Testis (tissue), 5 donors: ENCODE measurements at places on chromosomes 2 and 18. TPM values are rescaled to one million over a fixed set of nuclear protein-coding genes. Genes with fewer than 3 reads are reported as not detected.

DNA sequence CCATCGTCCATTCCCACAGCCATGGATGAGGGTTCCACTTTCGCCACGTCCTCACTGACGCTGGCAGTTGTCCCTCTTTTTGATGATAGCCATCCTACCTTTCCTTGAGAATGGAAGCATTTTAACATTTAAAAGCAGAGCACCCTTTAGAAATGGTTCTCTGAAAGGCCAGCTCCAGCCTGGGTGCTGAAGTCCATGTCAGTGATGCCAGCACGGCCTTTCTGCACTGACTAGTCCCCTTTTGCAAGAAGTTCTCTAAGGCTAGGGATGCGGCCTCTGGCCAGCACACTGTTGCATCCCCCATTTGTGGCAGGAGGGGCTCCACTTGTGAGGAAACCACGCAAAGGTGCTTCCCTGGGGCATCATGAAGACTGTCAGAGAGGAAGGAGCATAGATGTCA lies 203.5 kb downstream of the MGAT5 start:
- H3K4me1 ChIP-seq: no peaks in the 10 kb centered on the region
- H3K4me3 ChIP-seq: no peak overlapping the region
- no peak for DNase-seq
- no peaks in the 10 kb centered on the region for H3K36me3 ChIP-seq
- H3K27me3 ChIP-seq: no peaks in the 10 kb centered on the region
- no peak overlapping the region for H3K27ac ChIP-seq

DNA sequence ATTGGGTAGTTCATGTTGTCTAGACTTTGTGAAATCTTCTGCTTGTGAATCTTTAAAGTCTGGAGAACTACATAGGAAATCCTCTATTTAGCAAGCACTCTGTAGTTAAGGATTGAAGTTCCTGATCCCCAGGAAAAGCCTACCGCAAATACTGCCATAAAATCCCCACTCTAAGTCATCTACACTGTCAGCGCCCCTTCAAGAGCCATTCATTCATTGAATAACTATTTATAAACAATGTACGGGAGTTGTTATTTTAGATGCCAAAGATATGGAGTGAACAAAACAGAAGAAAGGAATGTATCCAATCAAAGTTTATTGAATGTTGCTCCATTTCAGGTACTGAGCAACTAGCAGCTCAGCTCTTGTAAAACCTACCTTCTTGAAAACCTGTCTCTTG lies 36.5 kb upstream of the SLC39A10 start:
- DNase-seq: no peak
- no peaks in the 10 kb centered on the region for H3K4me1 ChIP-seq
- no peaks in the 10 kb centered on the region for H3K36me3 ChIP-seq

- no peak for DNase-seq
- no peak overlapping the region for H3K4me3 ChIP-seq
- no peak overlapping the region for H3K27ac ChIP-seq
- peaks cover 4% of the 10 kb centered on the region for H3K4me1 ChIP-seq
- no peaks in the 10 kb centered on the region for H3K36me3 ChIP-seq
- no peaks in the 10 kb centered on the region for H3K27me3 ChIP-seq
Measured at GRCh38 chr18:21054252-21054821, 57.3 kb downstream of the ROCK1 start.

GRCh38 chr2:150997702-150998440 lies 263.8 kb downstream of the RBM43 start:
- H3K4me3 ChIP-seq: no peak overlapping the region
- H3K27ac ChIP-seq: no peak overlapping the region
- DNase-seq: no peak
- H3K36me3 ChIP-seq: no peaks in the 10 kb centered on the region
- no peaks in the 10 kb centered on the region for H3K4me1 ChIP-seq

DNA sequence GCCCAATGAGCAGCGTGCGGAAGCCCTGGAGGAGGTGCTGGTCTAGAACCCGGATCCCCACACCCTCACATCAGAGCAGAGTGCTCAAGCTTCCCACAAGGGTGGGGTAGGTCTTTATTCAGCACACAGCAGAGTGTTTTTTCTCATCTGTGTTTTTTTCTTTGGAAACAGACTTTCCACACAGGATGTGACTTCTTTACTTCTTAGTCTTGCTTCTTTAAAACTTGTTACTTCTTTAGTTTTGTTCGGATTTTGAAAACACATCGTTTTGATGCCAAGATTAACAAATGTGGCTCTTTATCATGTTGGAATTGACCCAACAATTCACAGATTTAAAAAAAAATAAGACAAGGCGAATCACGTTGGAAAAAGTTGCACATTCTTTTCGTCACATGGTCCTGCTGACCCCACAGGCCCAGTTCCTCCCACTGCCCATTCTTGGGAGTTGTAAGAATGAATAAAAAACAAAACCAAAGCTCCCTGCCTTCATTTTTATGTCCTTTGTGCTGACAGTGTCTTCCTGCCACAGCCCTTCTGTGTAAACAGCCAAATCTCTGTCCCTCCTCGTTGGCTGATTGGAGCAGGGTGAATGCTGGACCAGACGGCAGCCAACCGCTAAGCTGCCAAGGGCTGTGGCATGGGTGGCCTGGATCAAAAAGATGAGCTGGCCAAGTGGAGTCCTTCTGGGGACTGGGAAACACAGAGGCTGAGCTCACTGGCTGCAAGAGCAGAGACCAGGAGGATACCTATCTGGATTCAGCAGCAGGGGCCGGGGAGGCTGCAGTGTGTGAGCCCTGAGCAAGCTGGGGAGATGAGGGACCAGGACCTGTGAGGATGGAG lies 81.6 kb downstream of the TWIST2 start:
- H3K27me3 ChIP-seq: no peaks in the 10 kb centered on the region
- H3K4me1 ChIP-seq: peaks cover 16% of the 10 kb centered on the region
- H3K27ac ChIP-seq: peak overlapping the region; percentile 70
- DNase-seq: peak; percentile 47
- H3K4me3 ChIP-seq: no peak overlapping the region

- H3K4me3 ChIP-seq: peak overlapping the region; percentile 6
- H3K27ac ChIP-seq: peak overlapping the region; percentile 86
- H3K27me3 ChIP-seq: no peaks in the 10 kb centered on the region
- no peaks in the 10 kb centered on the region for H3K36me3 ChIP-seq
- peaks cover 7% of the 10 kb centered on the region for H3K4me1 ChIP-seq
Measured at GRCh38 chr18:61605376-61606067, 272.3 kb downstream of the CDH20 start.

EML4 gene
- 71.0 TPM for total RNA-seq

SPTBN1 gene
- 278 TPM for total RNA-seq

CGREF1 gene
- total RNA-seq: 6.6 TPM

CAPN14 gene
- total RNA-seq: 0.47 TPM

ANKRD30BL gene
- 21.0 TPM for total RNA-seq

FLACC1 gene
- 10.5 TPM for total RNA-seq

ZSCAN30 gene
- 24.5 TPM for total RNA-seq

RIT2 gene
- total RNA-seq: not detected
